ENCODE measurements at places on chromosomes 4 and X.

DNA sequence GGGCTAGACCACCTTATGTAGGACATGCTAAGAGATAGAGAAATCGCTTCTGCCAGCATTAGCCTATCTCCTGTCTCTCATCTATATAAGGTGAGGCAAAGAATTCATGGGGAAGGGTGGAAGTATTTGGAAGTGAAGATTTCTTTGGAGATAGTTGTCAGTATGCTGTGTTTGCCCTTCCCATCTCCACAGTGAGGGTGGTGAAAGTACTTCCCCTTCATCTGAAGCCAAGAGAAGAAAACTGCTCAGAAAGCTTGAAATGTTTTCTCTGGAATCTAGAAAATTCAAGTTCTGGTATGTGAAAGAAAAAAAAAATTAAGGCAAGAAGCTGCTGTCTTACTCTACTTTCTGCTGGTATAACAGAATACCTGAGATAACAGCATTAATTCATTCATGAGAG is 12.3 kb upstream of the ADH5 start:
- DNase-seq = no peak

DNA sequence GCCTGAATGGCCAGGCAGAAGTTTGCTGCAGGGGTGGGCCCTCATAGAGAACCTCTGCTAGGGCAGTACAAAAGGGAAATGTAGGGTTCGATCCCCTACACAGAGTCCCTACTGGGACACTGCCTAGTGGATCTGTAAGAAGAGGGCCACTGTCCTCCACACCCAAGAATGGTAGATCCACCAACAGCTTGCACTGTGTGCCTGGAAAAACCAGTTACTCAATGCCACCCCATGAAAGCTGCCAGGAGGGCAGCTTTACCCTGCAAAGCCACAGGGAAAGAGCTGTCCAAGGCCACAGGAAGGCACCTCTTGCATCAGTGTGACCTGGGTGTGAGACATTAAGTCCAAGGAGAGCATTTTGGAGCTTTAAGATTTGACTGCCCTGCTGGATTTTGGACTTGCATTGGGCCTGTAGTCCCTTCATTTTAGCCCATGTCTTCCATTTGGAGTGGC is 781.6 kb downstream of the TRAM1L1 start:
- no peak for DNase-seq

DNA sequence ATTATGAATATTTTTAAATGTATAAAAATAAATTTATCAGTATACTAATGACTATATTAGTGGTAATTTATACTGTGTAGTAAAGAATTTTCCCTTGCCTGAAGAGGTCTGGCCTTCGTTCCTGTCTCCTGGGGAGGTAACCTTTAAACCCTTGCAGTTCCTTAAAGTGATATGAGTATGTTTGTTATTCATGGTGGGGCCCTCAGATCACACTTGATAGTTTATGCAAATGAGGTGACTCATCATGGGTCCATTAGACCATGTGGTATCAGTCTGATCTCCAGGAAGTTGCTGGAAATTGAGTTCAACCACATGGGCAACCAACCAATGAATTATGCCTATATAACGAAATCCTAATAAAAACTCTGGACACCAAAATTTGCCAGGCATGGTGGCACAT is 904.1 kb downstream of the RPA4 start:
- DNase-seq = no peak

- DNase-seq = no peak
Observed at GRCh38 chrX:47628982-47629381, 748 bp downstream of the CFP start.

GRCh38 chr4:40626183-40626990 is 3.3 kb downstream of the RBM47 start:
- DNase-seq = no peak

DNA sequence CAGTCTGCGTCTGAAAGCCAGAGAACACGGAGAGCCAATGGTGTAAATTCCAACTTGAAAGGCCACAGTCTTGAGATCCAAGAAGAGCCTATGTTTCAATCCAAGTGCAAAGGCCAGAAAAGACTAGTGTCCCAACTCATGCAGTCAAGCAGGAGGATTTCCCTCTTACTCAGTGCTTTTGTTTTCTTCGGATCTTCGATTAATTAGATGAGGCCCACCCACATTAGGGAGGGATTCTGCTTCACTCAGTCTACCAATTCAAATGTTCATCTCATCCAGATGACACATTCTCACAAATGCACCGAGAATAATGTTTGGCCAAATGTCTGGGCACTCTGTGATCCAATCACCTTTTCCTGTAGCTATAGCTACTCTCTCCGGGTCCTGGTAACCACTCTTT is 91.5 kb upstream of the S100G start:
- no peak for DNase-seq

- no peak for DNase-seq
Observed at GRCh38 chr4:119646347-119647071, 17.9 kb upstream of the PDE5A start.

DNA sequence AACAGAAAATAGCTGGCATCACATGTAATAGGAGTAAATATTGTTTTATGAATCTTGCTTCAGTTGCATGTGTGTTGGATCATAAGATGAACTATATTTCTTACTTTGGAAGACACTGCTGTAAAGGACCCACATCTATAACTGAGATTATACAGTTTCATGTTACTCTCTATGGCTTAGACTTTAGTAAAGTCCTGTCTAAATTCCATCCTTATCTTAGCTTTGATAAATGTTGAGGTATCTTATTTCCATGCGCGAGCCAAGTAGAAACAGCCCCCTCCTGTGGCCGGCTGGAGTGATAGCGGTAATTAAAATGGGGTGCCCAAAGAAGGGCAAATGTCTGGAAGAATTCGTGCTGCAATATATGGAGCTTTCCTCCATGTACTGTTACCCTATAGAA is 43.0 kb downstream of the CCDC158 start:
- DNase-seq = no peak

GRCh38 chr4:15144967-15145295 is 142.7 kb downstream of the CPEB2 start:
- DNase-seq = no peak

DNA sequence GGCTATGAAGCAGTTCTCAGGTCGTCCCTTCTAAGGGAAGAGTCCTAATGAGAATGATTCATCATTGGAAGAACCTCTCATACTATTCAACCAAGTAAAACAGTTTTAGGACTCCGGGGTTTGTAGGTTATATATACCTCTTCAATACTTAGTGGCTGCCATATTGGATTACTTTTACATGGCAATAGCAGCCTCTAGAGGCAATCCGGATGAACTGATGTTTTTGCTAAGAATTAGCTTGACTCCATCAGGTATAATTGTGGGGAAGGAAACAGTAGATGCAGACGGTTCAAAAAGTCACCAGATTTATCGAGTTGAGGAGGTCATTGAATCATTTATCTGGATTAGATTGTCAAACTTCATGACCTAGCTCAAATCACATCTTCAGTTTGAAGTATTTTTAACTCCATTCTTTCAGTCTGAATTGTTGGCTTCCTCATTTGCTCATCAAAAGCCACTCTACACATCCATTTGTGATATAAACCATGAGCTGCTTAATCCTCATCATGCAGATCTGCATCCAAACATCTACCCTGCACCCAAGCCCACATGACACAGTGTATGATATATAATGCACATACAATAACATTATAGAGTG is 28.4 kb downstream of the GUCY1B1 start:
- no peak for DNase-seq

GRCh38 chr4:73508651-73509050 is 27.1 kb downstream of the AFM start:
- DNase-seq = no peak

DNA sequence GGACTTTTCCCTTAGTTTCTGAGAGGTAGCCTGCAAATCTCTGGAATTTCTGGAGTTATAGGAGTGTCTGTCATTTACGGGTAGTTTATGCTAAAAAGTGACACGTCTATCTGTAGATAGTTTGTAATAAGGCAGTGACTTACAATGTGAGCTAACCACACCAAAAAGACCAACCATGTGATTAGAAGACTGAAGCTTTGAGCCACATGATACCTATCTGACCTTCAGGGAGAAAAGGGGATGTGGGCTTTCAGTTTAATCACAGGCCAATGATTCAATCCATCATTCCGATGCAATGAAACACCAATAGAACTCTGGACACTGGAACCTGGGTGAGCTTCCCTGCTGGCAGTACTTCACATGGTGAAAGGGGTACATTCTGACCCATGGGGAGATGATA is 254.6 kb upstream of the GK2 start:
- no peak for DNase-seq

GRCh38 chr4:73729534-73730165 is 10.7 kb upstream of the CXCL8 start:
- DNase-seq = no peak

GRCh38 chr4:3700736-3701135 is 65.4 kb upstream of the ADRA2C start:
- DNase-seq = no peak

DNA sequence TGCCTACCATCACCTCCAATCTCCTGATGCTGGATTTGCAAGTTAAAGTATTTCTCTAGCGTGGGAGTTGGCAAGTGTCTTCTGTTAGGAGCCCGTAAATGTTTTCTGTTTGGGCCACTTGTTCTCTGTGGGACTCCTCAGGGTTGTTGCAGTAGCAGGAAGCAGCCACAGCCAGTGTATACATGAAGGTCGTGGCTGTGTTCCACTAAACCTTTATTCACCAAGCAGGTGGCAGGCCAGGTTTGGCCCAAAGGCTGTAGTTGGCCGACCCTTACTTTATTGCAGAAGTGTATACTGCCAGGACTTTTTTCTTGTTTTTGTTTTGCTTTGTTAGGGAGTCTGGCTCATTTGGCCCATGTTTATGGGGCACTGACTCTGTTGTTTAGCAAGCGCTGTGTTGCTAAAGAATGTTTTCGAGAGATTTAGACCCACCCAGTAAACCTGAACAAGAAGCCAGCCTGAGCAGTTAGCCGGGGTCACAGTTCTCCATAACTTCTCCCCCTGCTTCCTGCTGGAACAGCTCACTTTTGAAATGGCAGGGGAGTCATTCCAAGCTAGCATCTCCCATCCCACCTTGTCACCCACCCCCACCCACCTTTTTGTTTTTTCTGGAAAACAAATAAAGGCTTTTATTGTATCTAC is 58.8 kb downstream of the SHROOM2 start:
- no peak for DNase-seq

GRCh38 chr4:76634220-76634619 is 199.2 kb downstream of the SHROOM3 start:
- no peak for DNase-seq

- no peak for DNase-seq
Observed at GRCh38 chrX:130171446-130172126, at the start of gene RAB33A. Gene RAB33A, plus strand, starts transcription at chrX:130171962. Its CDS starts 101 bp downstream, at chrX:130172063.

GRCh38 chr4:10162341-10163000 is 45.9 kb upstream of the WDR1 start:
- no peak for DNase-seq

- no peak for DNase-seq
Observed at GRCh38 chr4:85873566-85873965, 398.6 kb downstream of the ARHGAP24 start.

- DNase-seq = no peak
Observed at GRCh38 chrX:111505783-111506182, 5.7 kb upstream of the SERTM2 start.

GRCh38 chr4:14151101-14151500 is 523.6 kb upstream of the BOD1L1 start:
- DNase-seq = no peak

DNA sequence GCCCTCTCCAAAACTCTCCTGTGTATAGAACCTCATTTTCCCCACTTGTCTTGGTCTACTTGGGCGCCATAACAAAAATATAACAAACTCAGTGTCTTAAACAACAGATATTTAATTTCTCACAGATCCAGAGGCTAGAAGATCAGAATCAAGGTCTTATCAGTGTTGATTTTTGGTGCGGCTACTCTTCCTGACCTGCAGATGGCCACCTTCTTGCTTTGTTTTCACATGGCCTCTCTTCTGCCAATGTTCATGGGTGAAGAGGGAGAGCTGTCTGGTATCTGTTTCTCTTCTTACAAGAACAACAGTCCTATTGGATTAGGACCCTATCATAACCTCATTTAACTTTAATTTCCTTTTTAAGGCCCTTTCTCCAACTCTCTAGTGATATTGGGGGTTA is 177.3 kb downstream of the PABPC4L start:
- DNase-seq = no peak

- DNase-seq = no peak
Observed at GRCh38 chr4:127993151-127993550, 27.9 kb downstream of the ABHD18 start.

DNA sequence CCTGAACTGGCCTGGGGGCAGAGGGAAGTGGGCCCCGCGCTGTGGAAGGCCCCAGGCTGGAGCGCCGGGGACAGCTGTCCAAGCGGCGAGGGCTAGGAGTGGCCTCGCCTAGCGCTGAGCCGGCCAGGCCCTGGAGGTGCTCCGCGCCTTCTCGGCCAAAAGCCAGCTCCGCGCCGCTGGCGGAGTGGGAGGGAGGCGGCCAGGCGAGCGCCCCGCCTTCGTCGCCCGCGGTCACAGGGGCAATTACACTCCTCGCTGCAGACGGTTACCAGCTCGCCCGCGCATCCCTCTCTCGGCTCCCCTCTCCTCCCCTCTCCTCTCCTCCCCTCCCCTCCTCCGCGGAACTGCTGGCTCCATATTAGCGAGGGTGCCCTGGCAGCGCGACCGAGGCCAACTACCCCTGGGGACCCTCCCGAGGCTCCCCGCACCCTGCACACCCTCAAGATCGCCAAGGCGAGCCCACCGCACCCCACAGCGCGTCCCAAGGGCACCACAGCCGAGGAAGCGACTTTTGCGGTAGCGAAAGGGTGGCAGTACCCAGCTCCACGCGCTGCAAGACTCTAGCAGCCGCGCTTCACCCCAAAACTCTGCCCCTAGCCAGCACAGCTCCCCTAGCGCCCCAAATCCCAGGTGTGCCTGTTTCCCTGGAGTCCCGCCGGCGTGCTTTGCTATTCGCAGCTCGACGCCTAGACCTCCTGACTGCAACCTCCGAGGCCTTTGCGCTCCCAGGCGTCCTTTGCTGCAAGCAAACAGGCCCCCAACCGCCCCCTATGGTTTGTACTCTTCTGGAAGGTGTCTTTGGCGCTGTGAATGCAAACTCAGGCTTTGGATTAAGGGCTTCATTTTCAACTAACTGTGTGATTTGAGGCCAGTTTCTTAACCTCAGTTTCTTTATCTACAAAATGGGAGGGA is 91.4 kb downstream of the BCOR start:
- no peak for DNase-seq

- DNase-seq = no peak
Observed at GRCh38 chrX:116246261-116246660, 75.7 kb downstream of the AGTR2 start.

GRCh38 chrX:138719396-138719795 is 7.9 kb upstream of the FGF13 start:
- no peak for DNase-seq

DNA sequence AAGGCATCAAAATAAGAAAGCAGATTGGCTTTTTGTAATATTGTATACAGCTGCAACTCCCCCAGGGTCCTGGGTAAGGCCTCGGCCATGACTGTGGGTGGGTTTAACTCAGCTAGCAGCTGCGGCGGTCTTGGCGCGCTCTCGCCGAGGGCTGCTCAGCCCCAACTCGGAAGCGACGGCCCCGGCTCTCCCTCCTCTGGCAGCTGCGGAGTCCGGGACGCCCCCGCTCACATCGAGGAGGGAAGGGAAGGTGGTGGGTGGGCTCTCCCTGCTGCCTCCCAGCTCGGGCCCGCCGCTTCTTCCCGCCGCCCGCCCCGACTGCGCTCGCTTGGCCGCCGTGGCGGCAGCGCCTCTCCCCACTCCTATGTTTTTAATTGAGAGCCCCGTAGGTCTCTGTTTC is 51.2 kb downstream of the GPR50 start:
- DNase-seq = no peak

GRCh38 chrX:120755066-120755846 is 120.4 kb downstream of the CT47B1 start:
- DNase-seq = no peak

GRCh38 chrX:131170148-131170547 is 112.0 kb downstream of the ARHGAP36 start:
- no peak for DNase-seq

GRCh38 chr4:91472046-91472445 is 831.7 kb upstream of the GRID2 start:
- no peak for DNase-seq

Data from right renal pelvis (tissue), 4 donors.